ENCODE measurements at places on chromosomes 12 and 14.
A peak's percentile ranks its signal among the peaks of the same experiment; 100 is the strongest.

- no peak for DNase-seq
Measured at GRCh38 chr14:34348592-34348991, 113.4 kb downstream of the SPTSSA start.

DNA sequence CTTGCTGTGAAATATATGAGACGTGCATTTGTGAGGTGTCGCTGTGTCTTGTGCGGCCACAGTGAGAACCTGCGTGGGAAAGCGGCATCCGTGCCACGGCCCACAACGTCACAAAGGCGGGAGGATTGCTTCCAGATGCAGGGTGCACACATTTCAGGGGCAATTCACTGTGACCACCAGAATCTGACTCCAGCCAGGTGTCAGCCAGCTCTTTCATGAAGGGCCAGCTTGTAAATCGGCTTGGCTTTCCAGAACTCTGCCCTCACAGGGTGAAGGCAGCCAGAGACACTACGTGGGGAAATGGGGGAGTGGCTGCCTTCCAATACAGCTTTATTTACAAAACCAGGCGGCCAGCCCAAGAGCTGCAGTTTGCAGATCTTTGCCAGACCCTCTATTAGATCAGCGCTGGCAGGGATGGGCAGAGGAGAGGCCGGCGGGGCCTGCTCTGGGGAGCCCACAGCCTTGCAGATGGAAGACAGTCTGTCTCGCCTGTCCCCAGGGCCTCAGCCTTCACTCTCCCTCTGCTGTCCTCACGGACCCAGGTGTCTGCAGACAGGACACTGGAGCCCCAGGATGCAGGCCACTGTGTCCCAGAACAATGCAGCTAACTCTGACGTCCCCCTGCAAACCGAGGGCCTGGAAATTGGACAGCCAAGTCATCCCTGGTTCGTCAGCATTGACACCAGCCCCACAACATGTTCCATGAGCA is 53.5 kb downstream of the ADGRD1 start:
- DNase-seq = no peak

- no peak for DNase-seq
Measured at GRCh38 chr14:46488374-46488773, 163.2 kb downstream of the RPL10L start.

GRCh38 chr14:55535516-55536203 is 44.3 kb upstream of the KTN1 start:
- DNase-seq = no peak

- DNase-seq = peak; percentile 18
Measured at GRCh38 chr12:79689061-79689476, 1.7 kb downstream of the PAWR start.

DNA sequence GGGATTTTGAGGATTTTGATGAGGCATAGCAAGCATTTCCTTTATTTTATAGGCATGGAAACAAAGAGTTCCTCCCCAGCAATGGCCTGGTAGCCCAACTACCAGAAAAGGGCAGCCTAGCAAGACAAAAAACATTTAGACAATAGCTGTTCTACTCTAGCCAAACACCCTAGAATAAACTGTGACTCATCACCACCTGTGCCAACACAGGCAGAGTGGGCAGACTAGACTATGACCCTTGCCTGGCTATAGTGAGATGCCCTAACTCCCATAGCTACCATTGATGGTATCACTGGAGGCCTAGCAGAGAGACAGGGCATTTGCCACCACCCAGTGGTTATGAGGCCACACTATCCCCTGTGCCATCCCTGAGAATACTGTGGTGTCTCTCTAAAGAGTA is 15.5 kb upstream of the CCER1 start:
- DNase-seq = no peak

DNA sequence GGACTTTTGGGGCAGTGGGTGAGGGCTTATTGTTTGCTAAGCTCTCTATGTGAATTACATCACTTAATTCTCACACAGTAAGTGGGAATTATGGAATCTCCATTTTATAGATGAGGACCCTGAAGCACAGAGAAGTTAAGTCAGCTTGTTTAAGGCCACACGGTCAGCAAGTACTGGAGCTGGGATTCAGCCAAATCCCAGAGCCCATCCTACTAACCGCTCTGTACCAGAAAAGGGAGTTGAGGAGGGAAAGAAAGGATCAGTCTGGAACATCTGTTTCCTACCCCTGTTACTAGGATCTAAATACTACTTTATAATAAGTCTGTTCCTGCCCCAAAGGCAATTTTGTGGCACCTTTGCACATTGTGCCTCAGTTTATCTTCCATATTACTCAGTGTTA is 42.6 kb downstream of the PPFIBP1 start:
- DNase-seq = no peak

GRCh38 chr14:61476754-61477410 is 155.5 kb downstream of the PRKCH start:
- peak; percentile 82 for DNase-seq

- no peak for DNase-seq
Measured at GRCh38 chr14:80988192-80988591, 32.8 kb downstream of the TSHR start.

DNA sequence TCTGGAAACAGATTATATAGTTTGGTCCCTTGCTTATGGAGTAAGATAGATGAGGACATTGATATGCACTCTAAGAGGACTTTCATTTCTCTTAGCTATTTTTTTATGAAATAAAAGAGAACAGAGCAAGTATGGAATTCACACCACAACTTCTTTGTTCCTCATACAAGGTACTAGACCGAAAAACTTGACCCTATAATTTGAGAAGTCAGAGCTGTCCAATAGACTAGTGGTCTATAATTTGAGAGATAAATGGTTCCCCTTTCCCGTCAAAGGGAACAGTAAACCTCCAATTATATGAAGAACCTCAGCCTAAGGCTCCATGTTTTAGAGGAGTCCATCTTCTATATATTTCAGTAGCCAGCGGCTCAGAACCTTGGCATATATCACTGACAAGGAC is 58.5 kb upstream of the HIF1A start:
- DNase-seq = no peak

DNA sequence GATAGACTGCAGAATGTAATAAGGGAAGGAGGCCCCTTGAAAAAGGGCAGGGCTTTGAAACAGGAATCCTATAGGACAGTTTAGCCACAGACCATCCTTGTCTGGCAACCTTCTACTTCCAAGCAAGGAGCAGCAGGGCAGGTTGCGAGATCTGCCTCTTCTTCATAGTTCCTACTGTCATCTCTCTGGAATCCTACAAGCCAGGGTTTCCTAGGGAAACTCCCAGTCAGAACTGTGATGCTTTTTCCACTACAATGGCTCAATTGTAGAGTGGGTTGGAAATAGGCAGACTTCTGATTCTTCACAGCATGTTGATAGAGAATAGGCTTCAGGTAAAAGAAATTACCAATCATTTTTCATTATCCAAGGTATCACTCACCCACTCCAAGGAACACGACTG is 186.3 kb downstream of the DACT1 start:
- DNase-seq = no peak

DNA sequence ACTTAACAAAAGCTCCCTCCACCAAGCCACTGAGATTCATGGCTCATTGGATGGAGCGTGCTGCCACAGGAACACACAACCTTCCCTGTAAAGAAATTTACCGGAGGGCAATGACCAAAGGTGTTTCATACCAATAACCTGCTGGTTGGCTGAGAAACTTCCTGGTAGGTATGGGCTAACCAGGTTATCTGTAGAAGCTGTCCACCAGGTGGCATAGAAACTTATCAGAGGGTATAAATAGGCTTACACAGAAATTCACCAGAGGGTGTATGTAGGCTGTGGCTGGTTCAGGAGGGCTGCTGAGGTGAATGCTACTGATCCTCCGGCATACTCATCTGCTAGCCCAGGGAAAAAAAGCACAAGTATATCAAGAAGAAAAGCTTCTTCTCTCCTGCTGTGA is 27.1 kb upstream of the MTERF2 start:
- DNase-seq = no peak

GRCh38 chr12:94762259-94762942 is 112.0 kb upstream of the TMCC3 start:
- DNase-seq = no peak

DNA sequence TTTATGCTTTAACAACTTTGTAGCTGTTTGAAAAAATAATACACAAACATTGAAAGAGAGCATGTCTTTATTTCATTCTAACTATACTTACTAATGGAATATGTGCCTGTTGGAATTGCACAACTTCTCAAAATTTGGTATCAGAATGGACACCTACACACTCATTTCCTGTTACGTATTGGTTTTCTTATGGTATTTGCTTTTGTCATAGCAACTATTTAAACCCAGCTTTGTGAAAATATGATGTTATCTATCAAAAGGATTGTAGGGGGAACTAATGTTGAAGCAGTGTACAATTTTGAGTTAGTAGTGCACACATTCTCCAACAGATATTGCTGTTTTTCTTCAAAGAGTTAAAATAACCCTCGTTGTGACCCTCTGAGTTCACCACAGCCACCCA is 52.6 kb downstream of the RBMS2 start:
- DNase-seq = no peak

DNA sequence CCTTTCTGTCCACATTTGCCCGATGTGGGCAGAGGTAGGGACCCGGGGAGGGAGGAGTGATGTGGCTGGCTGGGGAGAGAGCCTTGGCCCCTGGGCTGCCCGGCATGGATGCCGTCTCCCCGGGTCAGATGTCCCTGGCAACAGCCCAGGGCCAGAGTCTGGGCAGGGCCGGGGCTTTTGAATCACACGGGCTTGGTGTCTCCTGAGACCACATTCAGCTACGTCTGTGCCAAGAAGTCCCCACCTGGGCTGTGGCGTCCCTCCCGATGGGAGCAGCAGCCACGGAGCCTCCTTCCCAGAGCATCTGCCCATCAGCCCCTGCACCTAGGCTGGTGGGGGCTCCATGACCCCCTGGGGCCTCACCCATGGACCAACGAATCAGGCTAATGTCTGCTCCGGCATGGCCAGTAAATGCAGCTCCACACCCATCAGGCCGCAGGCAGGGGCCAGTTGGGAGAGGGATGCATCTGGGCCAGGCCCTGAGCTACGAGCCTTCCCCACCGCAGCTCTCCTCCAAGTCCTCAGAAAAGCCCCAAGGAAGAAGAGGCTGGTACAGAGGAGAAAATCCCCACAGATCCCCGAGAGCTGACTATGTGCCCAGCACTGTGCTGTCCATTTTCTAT is 109.4 kb downstream of the RFLNA start:
- no peak for DNase-seq

DNA sequence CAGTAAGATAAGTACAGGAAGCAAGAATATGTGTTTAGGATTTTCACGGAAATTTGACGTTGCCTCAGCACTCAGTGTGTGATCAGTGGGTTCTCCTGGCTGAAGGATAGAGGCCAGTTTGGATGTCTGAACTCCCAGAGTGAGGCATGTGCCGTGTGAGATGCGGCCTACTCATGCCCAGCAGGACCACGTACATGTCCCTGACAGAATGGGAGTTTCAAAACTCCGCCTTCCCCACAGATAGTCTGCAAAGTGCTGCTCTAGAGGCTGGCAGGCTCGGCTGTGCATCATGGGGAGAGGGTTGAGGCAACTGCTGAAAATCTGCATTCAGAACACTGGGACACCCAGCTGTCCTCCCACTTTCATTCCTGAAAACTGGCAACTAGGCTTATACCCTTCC is 58.3 kb downstream of the NINJ2 start:
- no peak for DNase-seq

DNA sequence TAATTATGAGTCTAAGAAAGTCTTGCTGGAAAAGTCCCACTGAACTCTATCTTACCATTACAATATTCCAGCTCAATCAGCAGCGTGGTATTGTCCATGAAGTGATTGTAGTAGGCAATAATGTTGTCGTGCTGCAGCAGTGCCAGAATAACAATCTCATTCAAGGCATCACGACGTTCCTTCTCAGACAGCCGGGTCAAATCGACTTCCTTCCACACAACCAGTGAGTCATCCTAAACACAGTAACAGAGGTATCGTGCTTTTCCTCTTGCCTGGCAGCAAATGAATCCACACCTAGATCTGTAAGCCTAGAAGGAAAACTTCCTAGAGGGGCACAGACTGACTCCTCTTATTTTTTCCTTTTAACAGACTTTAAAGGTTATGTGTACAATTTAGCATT is 2.9 kb downstream of the NEK9 start:
- no peak for DNase-seq

- DNase-seq = no peak
Measured at GRCh38 chr14:89621009-89621421, 204.0 kb upstream of the FOXN3 start.

DNA sequence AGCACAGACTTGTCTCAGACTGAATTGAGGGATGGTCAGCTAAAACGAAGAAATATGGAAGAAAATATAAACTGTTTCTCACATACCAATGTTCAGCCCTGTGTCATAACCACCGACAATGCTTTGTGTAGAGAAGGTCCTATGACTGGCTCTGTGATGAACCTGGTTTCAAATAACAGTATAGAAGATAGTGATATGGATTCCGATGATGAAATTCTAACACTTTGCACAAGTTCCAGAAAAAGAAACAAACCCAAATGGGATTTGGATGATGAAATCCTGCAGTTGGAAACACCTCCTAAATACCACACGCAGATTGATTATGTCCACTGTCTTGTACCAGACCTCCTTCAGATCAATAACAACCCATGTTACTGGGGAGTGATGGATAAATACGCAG is 7.9 kb upstream of the MAPK1IP1L start:
- no peak for DNase-seq

DNA sequence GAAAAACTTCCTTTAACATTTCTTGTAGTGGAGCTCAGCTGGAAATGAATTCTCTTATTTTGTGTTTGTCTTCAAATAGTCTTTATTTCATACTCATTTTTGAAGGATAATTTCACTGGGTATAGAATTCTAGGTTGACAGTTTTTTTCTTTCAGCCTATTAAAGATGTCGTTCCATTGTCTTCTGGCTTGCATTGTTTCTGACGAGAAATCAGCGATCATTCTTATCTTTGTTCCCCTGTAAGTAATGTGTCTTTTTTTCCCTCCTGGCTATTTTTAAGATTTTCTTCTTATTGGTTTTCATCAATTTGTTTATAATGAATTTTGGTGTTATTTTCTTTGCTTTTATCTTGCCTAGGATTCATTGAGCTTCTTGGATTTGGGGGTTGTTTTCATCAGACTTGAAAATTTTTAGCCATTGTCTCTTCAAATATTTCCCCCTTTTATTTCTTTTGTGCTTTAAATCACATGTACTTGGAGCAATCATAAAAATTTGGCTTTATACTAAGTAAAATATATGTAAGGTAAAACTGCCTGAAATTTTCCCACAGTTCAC is 89.4 kb downstream of the UNC79 start:
- no peak for DNase-seq

DNA sequence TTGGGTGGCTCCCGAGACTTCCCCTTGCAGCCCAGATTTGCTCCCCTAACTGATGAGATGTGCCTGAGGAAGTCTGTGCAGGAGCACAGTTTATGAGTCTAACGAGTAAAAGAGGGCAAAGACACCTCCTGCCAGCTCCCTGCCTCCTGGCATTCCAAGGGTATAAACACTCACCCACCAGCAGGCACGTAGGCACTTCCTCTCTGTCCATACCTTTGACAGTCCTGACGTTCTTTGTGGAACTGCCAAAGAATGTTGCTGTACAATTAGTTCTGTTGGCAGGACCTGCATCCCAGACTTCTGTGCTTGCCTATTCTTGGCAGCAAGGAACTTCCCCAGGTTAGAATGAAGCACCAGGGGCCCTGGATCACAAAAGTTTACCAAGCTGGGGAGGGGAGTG is 889.3 kb downstream of the BCL11B start:
- DNase-seq = no peak

- DNase-seq = no peak
Measured at GRCh38 chr12:131962069-131962468, 12.3 kb downstream of the EP400 start.
